ENCODE measurements at places on chromosomes 11 and 22.

- DNase-seq: peak; percentile 83
Measured at GRCh38 chr11:133064152-133064877, 468.0 kb downstream of the OPCML start.

GRCh38 chr11:19984048-19984742, 176.1 kb downstream of the DBX1 start:
- no peak for DNase-seq

DNA sequence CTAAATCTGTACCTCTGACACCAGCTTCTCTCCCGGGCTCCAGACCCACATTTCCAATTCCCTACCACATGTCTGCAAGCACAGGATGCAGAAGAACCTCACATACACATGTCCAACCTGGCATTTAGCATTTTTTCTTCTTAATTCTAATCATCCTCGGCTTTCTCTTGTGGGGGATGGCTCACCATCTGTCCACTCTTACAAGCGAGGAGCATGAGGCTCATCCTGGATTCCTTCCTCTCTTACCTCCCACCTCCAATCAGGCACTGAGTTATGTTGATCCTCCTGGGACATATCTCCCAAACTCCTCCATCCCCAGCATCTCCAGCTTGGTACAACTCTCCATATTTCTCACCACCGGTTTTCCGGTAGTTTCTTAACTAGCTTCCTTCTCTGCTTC, 149.8 kb upstream of the LARGE1 start:
- no peak for DNase-seq

DNA sequence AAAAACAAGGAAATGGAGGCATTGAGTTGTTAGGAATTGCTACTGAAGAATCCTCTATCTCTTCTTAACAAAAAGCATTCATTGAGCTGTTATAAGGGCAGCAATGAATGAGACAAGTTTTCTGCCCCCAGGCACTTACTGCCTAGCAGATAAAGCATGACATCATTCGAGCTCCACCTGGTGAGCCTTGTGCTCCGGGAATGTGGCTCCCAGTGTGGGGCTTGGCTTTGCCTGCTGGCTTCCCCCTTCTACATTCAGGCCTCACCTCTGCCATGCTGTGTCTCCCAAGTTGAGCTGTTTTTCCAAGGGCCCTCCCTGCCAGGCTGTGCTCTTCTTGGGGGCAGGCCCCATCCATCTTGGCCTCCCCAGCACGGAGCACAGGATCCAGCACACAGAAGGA, 56.9 kb upstream of the EIF3D start:
- DNase-seq: peak; percentile 56

- no peak for DNase-seq
Measured at GRCh38 chr11:2793701-2794045, 91.9 kb downstream of the CDKN1C start.

GRCh38 chr11:15123849-15124248, 9.1 kb downstream of the INSC start:
- DNase-seq: peak; percentile 76

GRCh38 chr22:29885610-29886009, 2.6 kb downstream of the MTMR3 start:
- DNase-seq: no peak

DNA sequence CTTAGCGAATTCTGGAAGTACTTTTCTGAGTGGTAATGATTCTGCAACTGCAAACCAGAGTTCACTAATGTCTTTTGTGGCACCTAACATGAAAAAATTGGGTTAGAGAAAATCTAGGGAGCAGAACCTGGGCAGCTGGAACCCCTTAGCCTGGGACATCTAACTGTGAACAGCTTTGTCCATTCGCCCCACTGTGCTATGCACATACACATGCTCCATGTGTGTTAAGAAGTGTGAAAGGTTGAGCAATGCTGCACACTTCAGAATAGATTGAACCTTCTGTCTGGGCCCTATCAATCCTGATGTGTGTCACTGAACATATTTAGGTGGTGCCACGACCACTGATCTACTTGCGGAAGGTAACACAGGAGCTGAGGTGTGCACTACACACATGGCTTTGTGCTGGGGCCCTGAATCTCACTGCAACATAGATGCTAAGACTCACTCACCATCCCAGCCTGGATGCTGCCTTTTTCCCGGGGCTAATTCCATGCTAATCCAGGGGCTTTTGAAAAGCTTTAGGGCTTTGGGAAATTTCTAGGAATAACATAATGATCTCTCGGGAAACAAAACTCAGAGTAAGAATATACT, 976.2 kb downstream of the NTM start:
- no peak for DNase-seq

DNA sequence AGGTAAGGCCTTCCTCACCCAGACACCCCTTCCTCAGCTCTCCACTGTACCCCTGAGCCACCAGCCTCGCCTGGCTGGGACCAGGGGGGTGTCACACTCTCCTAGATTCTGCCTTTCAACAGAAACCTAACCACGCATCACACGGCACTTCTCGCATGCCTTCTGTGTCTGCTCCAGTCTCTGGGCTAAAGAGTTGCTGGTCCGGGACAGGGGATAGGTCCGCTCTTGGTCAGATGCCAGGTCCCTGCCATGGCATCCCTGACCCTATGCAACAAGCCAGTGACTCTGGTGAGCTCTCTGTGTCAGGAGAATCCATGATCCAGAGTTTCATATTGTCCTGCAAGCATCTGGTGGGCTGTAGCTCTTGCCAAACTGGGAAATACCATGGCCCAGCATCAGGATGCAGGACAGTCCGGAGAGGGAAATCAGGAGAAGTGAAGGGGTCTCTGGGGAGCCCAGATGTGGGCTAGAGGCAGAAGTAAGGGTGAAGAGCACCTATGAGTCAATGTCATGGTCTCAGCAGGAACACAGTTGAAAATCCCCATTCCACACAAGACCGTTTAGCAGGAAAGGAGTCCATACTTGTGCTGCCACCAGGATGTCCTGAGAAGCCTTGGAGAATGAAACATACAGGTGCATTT, 14.1 kb downstream of the IGLL5 start:
- no peak for DNase-seq

DNA sequence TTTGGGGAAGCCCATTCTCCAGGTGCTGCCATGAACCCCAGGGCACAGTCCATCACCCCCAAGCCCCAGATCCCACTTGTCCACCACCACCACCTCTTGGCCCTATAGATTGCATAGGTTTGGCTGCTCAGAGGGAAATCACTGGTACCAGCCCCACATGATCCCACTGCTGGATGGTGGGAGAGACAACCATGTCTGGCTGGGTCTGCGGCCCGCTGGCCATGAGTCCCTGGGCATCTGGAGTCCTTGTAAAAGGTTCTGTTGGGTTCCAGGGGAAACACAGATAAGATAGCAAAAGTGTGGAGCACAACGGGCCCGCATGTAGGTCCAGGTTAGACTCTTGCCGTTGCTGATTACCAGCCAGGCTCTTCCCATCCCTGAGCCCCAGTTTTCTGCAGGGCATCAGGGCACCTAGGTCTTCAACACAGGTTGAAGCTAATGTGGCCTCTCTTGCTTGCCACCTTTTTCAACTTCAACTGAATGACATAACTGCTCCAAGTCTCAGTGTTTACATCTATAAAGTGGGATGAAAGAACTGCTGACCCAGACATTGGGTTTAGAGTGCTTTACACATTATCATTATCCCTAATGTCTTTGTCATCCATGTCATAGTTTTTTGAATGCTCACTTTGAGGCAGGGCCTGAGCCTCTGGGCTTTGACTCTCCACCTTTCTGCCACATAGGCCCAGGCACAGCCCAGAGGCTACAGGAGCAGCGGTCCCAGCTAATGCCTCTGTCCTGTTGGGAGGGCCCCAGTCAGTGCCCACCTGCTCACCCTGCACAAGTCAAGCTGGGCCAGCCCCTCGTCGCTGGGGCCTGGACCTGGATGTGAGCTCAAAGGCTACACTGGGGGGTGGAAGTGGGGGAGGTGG, 1.0 kb upstream of the TANGO2 start:
- DNase-seq: no peak

DNA sequence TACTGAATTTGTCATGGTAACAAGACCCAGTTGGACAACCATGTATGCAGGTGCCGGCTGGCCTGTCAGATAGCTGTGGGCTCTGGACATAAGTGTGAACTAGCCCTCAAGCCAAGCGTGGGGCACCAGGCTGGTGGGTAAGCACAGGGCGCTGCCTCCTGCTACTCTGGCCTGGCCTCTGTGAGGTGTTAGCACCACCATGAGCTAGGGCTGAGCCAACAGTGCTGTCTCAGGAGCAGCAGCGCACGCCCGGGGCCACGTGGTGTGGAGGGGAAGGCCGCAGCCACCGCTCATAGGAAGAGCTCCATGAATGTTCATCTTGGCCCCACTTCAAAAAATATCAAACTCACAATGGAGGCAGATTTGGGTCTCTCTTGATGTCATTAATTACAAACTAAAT, 35.3 kb upstream of the GNB1L start:
- DNase-seq: no peak

DNA sequence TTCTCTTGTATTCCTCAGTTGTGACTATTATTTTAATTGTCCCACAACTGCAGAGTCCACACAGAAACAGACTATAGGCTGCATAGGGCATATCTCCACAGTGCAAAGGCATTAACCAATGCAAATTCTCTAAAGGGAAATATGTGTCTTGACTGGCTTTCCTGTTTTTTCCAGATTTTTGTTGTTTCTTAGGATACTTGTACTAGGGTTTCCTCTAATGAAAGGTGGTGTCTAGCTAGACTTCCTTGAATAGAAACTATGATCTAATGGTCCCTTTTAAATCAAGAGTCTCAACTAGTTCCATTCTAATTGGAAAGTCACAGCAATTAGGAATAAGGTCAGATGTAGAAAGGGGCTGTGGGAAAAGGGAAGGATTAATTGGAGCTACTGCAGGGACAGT, 37.6 kb downstream of the SLC36A4 start:
- DNase-seq: no peak

DNA sequence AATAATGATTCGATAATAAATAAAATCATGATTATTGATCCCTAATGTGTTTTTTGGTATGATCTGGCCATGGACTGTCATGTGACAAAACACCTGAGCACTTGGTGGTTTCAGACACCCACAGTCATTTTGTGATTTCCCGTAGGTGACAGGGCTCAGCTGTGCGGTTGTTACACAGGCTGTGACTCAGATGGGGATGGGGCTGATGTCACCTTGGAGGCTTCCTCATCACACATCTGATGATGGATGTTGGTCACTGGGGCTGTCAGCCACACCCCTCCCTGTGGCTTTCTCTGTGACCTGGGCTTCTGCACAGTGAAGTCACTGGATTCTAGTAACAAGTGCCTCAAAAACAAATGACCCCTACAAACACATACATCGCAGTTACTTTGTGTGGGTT, 995.1 kb downstream of the BRD1 start:
- peak; percentile 50 for DNase-seq

DNA sequence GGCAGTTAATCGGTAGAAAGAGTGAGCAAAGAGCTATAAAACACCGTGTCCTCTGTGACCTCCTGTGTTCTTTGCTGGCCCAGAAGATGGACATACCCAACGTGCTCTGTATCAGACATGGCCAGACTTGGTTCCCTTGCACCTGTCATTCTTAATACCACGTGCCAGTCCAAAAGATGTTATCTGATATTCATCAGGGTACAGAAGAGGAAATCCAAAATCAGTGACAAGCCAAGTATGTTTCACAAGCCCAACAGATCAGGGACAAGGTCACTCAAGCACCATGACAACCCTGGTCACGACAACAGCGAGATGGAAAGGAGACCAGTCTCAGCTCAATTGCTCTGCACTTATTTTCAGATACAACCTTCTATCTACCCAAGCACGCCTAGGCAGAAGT, 3.4 kb downstream of the LRP4 start:
- no peak for DNase-seq

GRCh38 chr11:93984196-93984567, 37.0 kb upstream of the HEPHL1 start:
- no peak for DNase-seq

DNA sequence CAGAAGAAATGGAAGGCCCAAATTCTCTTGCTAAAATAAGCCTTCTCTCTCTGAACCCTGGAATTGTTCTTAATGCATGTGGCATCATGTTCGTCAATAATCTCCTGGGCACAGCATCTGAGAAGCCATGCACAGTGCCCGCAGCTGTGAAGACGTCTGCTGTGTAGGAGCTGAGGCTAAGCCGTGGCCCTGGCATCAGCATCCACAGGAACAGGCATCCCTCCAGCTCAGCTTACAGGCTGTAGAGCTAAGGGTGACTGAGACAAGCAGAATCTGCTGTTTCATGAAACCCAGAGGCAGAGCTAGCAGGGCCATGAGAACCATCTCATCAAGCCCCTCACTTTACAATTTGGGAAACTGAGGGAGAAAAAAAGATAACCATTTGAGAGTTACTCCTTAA, 60.6 kb downstream of the SEZ6L start:
- no peak for DNase-seq

GRCh38 chr11:99316776-99317520, 296.2 kb downstream of the CNTN5 start:
- no peak for DNase-seq

- DNase-seq: peak; percentile 17
Measured at GRCh38 chr11:105132716-105133511, 6.7 kb downstream of the CARD18 start.

DNA sequence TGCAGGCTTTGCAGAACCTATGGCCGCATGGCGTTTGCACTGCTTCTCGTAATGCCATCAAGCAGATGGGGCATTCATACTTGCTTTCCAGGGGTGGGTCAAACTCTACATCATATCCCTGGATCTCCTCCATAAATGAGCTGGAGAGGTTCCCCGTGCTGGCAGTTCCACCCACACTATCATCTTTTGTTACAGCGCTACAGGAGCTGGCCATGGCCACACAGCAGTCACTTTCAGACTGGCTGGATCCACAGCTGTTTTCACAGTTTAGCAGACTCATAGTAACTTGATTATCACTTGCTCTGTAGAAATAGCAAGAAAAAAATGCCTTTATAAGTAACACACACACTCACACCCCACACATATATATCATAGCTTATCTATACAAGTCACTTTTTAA, 8.8 kb downstream of the TRAF6 start:
- no peak for DNase-seq

GRCh38 chr11:131301306-131301705, 69.1 kb upstream of the NTM start:
- DNase-seq: no peak

GRCh38 chr11:117465236-117465997, 137.8 kb downstream of the CEP164 start:
- no peak for DNase-seq

GRCh38 chr11:2362414-2362813, 14.7 kb upstream of the CD81 start:
- no peak for DNase-seq
